Activated naive CD4-positive, alpha-beta T cell treated with anti-CD3 and anti-CD28 coated beads for 36 hours (primary cell): ENCODE measurements at places on chromosomes 4 and X.

GRCh38 chr4:112312610-112313239 is 15.6 kb downstream of the ALPK1 start:
- DNase-seq = no peak

- no peak for DNase-seq
These were observed 146.1 kb downstream of the GPR143 start for GRCh38 chrX:9619581-9619980.

DNA sequence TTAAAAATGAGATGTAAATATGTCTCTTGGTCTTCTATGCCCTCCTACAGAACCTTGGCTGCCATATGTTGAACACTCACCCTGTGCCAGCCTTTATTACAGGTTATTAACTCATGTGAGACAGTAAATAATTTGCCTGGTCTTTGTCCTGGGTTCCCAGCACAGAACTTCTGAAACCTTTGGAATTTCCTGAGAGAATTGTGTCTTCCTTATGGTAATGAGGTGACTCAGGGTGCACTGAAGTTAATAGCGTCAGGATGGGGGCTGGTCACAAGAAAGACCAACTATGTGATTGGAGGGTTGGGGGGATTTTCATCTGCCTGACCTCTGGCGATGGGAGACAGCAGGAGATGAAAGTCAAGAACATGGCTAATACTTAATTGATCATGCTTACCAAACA is 289.8 kb upstream of the STS start:
- no peak for DNase-seq

DNA sequence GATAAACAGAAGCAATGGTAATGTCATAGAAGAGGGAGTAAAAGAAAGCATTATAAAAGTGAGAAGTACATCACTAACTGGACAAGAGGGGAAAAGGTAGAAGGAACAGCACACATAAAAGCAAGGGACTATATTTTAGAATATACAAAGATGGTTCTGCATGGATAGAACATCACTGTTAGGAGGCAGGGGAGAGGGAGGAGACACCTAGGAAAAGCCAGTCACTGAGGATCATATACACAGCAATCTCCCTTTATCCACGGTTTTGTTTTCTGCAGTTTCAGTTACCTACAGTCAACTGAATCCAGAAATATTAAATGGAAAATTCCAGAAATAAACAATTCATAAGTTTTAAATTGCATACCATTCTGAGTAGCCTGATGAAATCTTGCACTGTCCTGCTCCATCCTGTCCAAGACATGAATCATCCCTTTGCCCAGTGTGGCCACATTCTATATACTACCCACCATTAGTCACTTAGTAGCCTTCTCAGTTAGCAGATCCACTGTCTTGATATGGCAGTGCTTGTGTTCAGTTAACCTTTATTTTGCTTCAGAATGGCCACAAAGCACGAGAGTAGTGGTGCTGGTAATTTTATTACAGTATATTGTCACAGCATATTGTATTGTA is 74.2 kb downstream of the PPA2 start:
- no peak for DNase-seq

- no peak for DNase-seq
These were observed 220.2 kb downstream of the SOWAHB start for GRCh38 chr4:76677571-76678326.

- DNase-seq = no peak
These were observed 497.3 kb upstream of the FRG1 start for GRCh38 chr4:189443341-189443740.

- no peak for DNase-seq
These were observed 459.4 kb upstream of the LCORL start for GRCh38 chr4:18480928-18481327.

GRCh38 chr4:56371426-56372220 is 15.7 kb downstream of the AASDH start:
- DNase-seq = no peak

DNA sequence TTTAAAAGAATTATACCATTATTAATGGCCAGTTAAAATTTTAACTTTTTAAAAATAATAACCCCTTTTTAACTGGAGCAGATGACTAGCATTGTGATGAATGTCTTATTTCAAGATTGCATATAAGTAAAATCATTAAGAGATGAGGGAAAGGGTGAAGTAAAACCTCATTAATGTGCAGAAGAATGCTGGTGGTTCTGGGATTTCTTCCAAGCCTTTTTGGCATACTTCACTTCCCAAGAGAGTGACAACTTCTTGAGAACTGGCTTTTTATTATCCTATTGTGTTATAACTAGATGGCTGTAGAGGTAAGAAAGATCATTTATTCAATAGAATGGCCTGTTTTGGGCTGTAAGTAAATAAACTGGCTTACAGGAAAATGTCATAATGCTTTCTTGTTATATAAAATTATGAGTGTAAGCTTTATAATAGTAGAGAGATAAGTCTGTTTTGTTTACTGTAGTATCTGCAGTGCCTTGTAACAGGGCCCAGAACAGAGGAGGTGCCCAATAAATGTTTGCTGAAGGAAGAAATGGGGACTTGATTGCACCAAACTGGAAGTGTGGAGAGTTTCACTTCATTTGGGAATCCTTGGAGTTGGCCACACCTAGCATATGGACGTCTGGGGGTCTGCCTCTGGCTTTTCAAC is 242.9 kb upstream of the PITX2 start:
- DNase-seq = no peak

- no peak for DNase-seq
These were observed 775.9 kb upstream of the INTU start for GRCh38 chr4:126856906-126857305.

DNA sequence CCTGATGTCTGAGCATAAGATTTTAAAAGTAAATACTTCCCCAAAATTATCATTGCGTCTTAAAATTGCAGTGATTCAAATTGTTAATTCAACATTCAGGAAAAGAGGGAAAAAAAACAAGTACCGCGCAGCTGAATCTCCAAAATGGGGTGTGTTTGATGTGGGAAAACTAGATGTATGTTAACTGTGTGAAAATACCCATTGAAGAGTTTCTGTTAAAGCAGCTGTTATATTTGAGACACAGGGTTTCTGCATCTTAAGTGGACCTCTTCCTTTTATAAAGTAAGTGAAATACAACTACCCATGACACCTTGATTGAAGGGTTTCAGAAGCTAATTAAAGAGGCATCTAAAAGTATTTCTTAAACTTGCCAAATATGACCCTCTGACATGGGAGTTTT is 1186.1 kb downstream of the NLGN4X start:
- no peak for DNase-seq

GRCh38 chr4:26854701-26855100 is 5.9 kb upstream of the STIM2 start:
- no peak for DNase-seq

DNA sequence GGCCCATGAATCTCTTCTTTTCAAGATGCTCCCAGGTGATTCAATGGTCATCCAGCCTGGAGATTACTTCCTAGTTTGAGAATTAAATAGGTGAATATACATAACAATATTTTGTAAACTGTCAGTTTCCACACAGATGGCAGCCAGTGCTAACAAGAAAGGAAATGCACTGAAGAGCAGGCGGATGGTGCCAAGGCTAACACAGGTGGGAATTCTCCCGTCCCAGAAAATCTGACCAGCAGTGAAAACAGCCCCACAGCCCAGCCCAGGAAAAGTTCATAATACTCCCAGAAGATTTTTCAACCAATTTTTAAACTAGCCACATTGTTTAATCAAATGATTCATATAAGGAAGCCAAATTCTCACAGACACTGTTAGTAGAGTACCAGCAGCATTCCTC is 387.2 kb upstream of the GATB start:
- DNase-seq = no peak

DNA sequence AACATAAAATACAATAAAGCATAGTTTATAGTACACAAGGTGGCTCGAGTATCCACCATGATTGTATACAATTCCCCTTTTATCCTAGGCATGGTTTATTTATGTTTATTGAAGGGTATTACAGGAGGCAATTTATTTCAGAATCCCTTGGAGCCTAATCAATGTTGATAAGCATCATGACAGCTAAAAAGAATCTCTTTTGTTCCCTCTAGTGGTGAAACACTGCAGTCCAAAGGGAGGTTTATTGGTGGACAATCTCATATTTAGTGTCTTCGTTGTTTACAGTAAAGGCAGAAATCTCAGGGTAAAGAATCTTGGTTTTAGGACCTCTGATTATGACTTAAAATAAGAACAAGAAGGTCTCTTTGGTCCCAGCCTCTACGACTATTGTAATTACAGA is 1712.5 kb downstream of the C4orf33 start:
- DNase-seq = no peak

DNA sequence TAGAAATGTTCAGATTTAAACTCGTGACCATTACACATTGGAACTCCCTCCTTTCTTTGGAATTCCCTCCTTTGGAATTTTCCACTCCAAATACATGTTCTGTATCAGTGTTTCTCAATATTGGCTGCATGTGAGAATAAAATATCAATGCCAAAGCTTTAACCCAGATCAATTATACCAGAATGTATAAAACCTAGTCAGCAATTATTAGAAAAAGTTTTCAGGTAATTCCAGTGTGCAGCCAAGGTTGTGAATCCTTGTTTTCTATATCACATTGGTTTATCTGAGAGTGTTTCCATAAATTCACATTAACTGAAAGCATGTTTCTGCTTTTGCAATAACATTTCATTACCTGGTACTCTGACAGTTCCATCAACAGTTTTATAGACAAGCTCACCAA is 394.3 kb downstream of the MAPK10 start:
- no peak for DNase-seq

GRCh38 chr4:39642885-39643552 is 4.4 kb upstream of the SMIM14 start:
- DNase-seq = no peak

DNA sequence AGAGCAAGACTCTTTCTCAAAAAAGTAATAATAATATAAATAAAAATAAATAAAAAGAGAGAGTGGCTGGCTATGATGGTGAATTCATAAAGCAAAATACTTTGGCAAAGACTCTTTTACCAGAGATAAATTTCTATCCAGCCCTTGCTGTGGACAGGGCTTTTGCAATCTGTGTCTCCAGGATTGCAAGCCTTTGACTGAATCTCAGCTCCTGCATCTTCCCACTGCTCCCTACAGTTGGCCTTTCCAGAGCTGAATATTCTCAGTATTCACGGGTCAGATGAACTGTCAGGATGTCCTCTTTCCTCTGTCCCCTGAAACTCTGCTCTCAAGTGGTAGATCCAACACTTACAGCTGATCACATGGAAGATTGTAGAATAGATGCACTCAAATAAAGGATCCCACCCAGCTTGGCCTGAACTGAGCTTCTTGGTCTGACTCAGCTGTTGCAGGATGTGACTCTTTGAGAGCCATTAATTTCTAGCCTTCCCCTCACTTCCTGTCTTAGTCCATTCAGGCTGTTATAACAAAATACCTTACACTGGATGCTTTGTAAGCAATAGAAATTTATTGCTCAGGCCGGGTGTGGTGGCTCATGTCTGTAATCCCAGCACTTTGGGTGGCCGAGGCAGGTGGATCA is 123.4 kb upstream of the GUCY1A1 start:
- no peak for DNase-seq

DNA sequence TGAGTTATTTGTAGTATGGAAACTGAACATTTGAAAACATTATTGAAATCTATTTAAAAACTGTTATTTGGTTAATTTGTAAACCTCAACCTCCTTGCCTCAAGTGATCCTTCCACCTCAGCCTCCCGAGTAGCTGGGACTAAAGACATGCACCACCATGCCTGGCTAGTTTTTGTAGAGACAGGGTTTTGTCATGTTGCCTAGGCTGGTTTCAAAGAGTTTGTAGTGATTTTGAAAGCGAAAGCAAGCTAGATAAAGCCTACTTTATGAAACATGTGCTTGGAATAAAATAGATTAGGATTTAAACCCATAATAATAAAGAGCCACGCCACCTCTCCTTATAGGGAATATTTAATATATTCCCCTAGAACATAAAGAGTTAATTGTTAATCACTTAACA is 23.5 kb downstream of the ARSJ start:
- DNase-seq = no peak

DNA sequence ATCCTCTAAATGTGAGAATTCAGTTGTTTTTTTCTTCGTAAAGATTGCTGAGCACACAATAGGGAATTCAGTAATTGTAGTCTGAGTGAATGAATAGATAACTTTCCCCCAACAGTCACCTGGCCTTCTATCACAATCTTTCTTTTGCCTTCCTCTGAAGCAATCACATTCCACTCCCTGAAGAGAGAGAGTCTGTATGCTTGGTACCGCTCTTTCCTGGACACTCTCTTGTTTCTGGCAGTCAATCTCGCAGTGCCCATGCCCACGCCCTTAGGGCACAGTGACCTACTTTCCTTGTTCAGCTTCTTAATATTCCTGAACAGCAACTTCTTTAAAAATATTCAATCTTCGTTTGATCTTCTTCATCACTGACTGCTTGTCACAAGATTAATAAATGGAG is 255.9 kb downstream of the ADAMTS3 start:
- no peak for DNase-seq

DNA sequence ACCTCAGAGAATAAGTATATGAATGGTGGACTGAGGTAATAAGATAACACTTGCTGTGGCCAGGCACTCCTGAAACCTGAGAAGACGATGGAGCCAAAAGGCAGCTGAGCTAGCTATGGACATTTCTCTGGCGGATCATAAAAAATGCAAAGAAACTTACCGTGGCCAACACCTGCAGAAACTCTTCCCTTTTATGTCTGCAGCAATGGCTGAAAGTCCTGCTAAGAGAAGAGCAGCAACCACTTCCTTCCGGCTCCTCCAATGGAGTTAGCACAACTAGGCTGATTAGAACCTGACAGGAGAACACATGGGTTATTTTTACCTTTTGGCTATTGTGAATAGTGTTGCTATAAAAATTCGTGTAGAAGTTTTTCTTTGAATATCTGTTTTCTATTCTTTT is 76.0 kb upstream of the MAGEB16 start:
- DNase-seq = no peak

DNA sequence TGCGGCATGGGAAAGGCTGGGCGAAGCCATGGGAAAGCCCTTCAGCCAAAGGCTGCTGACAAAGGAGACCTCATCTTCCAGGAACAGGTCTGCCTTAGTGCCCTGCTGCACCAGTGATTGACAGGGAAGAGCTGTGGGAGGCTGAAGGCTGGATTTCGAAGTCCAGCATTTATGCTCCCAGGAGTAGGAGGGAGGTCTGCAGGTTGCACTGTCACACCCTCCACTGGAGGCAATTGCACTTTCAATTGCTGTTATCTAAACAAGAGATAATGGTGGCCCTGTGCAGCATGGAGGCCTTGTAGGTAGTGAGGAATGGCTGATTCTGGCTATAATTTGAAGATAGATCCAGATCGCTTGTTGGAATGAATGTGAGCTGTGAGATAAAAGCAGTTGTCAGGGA is 43.7 kb downstream of the FAM114A1 start:
- DNase-seq = no peak

DNA sequence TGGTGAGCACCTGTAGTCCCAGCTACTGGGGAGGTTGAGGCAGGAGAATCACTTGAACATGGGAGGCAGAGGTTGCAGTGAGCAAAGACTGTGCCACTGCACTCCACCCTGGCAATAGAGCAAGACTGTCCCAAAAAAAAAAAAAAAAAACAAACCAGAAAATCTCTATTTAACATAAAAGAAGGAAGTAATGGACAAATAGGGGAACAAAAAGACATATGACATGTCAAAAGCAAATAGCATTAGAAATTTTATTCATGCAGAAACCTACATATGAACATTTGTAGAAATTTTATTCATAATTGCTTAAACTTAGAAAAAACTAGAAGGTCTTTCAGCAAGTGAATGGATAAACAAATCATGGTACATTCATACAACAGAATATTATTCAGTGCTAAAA is 97.1 kb upstream of the SH3RF1 start:
- no peak for DNase-seq

- no peak for DNase-seq
These were observed 2.5 kb upstream of the RS1 start for GRCh38 chrX:18674417-18674787.

- DNase-seq = no peak
These were observed 84.1 kb downstream of the TMEM164 start for GRCh38 chrX:110086916-110087484.

GRCh38 chr4:127445471-127445870 is 187.3 kb upstream of the INTU start:
- no peak for DNase-seq
